Lung (tissue), 17 donors: ENCODE measurements at places on chromosomes 1 and 21. TPM values are rescaled to one million over a fixed set of nuclear protein-coding genes. Genes with fewer than 3 reads are reported as not detected.

The TIE1 gene
- polyA plus RNA-seq, result 31.9 TPM

The CCDC27 gene
- polyA plus RNA-seq, result not detected

The MYOM3 gene
- polyA plus RNA-seq, result 0.10 TPM

The PADI1 gene
- 0.35 TPM for polyA plus RNA-seq

The RIIAD1 gene
- polyA plus RNA-seq, result 9.3 TPM

The ACOT11 gene
- 3.7 TPM for polyA plus RNA-seq

The OLFM3 gene
- not detected for polyA plus RNA-seq

The NUP210L gene
- polyA plus RNA-seq, result 0.03 TPM

The ZBTB8A gene
- 2.9 TPM for polyA plus RNA-seq

The CD2 gene
- 5.2 TPM for polyA plus RNA-seq

The SPRR4 gene
- polyA plus RNA-seq, result not detected

The BACE2 gene
- 9.3 TPM for polyA plus RNA-seq
